Large intestine (tissue), 12 donors: ENCODE measurements at places on chromosomes 7 and 10. TPM values are rescaled to one million over a fixed set of nuclear protein-coding genes. Genes with fewer than 3 reads are reported as not detected.

DNA sequence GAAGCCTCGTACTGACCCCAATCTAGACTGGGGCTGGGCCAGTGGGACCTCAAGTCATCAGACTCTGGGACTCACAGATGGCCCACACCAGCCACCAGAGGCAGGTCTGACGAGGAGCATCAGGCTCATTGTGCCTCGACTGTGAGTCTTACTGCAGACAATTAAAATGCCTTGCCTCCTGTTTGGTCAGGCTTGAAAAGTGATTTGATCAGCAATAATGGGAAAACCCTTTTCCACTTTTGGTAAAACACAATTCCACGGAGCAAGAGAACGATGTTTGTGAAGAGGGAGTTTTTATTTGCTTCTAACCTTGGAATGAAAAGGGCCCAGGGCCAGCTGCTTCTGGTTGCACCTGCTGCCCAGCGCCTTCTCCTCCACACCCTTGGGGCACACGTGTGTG, 43.9 kb downstream of the C10orf143 start:
- DNase-seq: no peak

DNA sequence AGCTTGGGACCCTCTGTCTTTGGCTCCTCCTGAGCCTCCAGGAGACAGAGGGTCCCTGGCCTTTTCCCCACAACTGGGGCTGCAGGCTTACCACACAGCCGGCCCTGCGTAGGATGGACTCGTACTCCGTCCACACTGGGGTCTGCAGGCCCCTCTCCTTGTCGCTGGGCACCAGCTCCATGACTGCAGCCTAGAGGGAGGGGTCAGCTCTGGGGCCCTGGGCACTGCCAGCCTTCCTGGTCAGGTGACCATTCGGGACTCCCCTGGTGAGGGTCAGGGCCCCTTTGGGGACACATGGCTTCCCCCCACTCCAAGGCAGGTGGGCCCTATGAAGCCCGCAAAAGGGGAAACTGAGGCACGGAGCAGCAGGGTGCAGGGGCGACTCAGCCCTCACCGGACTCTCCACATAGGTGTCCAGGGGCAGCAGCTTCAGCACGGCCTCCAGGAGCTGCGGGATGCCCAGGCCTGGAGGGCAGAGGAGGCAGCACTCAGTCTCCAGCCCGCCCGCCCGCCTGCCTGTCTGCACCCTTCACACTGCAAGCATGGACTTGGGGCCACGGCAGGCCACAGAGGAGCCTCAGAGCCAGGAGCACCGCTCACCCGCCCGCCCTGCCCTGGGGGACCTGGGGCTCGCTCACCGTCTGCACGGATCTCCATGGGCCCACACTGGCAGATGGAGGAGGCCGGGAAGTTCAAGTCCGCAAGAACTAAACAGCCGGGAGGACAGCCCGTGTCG, 1.1 kb downstream of the FUOM start:
- no peak for DNase-seq

- DNase-seq: no peak
Observed at GRCh38 chr7:117875566-117875965, 2.3 kb upstream of the CTTNBP2 start.

OR13A1 gene
- polyA plus RNA-seq: 0.06 TPM
